ENCODE measurements at places on chromosomes 6 and 20. TPM values are rescaled to one million over a fixed set of nuclear protein-coding genes. Genes with fewer than 3 reads are reported as not detected.

GRCh38 chr6:84811351-84811750, 47.0 kb upstream of the TBX18 start:
- DNase-seq: no peak

- DNase-seq: peak; percentile 35
These were observed 39.6 kb upstream of the GFOD1 start for GRCh38 chr6:13526727-13527670.

DNA sequence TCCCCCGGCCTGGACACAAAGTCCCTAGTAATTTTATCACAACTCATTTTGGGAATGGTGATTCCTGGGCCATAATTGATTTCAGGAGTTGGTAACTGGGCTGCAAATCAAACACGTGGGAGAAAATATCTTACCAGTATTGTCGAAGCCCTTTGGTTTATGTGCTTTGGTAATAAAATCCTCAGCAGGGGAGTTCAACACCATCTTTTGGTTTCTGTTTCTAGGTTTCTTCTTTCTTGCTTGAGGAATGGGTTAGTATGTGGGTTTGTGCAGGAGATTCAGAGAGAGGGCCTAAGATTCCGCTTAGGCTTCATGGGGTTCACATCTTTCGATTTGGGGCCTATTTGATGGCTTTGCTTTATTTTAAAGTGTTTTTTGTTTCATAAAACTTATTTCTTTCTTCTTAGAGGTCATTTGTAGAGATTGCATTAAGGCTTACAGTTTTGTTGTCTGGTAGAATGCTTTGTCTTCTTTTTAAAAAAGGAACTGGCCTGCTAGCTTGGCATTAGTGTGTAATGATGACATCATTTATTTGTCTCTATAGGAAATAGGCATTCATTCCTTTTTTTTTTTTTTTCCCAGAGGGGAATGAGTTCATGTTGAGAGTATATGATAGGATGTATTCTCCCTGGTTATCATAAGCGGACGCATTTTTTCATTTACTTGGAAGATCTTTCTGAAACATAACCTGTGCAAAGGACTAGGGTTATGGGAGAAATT, 45.8 kb downstream of the CYP24A1 start:
- no peak for DNase-seq

- DNase-seq: peak; percentile 34
These were observed 17.9 kb downstream of the TENT5A start for GRCh38 chr6:81734500-81735150.

DNA sequence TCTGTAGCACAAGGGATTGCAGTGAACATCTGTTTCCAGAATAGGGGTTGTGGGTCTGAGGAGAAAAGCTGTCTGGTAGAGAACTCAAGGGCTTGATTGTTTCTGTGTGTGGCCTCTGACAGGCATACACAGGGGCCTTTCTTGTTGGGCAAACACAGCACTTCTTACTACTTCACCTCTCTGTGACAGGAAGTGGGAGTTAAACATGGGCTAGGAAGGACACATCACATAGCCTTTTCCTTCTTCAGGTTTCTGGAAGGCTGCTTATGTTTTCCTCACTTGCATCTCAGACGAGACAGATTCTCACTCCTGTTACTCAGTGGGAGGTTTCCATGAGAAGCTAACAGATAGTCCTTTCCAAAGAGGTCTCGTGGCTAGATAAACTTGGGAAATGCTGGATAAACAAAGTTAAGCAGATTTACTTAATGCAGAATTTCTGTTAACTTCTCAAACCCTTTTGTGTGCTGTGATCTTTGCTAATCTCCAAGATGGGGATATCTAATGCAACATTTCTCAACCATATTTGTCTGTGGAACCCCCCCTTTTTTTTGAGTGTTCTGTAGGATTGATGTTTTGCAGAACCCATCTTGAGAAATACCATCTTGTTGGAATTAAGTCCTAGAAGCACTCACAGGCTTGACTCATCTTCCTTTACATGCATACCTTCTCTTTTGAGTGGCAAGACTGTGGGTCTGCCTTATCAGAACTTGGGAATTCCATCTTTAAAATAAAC, 41.9 kb upstream of the RNF8 start:
- no peak for DNase-seq

DNA sequence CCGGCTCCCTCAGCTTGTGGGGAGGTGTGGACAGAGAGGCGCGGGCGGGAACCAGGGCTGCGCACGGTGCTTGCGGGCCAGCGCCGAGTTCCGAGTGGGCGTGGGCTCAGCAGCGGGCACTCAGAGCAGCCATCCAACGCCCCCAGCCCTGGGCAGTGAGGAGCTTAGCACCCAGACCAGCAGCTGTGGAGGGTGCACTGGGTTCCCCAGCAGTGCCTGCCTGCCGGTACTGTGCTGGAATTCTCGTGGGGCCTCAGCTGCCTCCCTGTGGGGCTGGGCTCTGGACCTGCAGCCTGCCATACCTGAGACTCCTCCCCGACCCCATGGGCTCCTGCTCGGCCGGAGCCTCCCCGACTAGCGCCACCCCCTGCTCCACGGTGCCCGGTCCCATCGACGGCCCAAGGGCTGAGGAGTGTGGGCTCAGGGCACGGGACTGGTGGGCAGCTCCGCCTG, 92.7 kb downstream of the MANEA start:
- DNase-seq: no peak

DNA sequence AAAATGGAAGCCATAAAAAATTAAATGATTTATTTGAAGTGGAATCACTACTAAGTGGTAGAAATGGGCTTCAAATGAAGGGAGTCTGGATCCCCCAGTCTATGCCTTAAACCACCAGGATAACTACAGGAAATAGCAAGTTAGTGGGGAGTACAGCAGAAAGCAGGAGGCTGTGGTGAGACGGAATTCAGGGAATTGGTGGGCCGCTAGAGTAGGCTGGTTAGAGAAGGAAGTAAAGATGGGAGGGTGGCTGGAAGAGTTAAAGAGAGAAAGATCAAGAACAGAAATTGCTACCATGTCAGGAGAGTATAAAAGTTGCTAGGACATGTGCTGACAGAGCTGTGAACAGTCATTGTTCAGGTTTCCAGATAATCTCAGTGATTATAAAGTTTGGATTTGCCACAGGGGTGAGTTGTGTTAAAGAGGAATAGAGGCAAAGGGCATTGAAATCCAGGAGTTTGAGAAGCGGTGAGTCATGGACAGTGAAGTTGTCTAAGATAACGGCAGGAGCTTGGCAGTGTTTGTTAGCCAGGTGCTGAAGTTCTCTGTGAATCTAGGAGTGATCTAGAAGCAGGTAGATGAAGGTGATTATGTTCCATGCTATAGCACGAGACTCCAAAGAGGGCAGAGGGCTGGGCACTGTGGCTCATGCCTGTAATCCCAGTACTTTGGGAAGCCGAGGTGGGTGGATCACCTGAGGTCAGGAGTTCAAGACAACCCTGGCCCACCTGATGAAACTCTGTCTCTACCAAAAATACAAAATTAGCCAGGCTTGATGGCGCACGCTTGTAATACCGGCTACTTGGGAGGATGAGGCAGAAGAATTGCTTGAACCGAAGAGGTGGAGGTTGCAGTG, 13.7 kb upstream of the HINT3 start:
- DNase-seq: peak; percentile 77

DNA sequence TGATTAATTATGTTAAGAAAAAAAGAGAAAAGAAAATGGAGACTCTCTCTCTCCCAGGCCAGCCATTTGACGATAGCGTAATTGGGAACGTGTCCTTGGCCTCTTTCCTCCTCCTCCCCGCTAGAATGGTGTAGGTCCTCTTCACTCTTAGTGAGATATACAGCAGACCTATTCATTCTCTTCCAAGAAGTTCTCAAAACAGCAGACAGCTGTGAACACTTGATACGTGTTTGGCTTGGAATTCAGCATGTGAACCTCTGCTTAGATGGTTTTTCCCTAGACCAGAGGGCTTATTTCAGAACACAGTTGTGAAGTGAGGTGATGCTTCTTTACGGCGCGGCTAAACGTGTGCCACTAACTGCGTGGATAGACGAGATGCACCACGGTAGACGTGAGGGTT, 32.6 kb upstream of the TULP4 start:
- DNase-seq: no peak

GRCh38 chr20:2840967-2841531, 504 bp downstream of the VPS16 start:
- no peak for DNase-seq

DNA sequence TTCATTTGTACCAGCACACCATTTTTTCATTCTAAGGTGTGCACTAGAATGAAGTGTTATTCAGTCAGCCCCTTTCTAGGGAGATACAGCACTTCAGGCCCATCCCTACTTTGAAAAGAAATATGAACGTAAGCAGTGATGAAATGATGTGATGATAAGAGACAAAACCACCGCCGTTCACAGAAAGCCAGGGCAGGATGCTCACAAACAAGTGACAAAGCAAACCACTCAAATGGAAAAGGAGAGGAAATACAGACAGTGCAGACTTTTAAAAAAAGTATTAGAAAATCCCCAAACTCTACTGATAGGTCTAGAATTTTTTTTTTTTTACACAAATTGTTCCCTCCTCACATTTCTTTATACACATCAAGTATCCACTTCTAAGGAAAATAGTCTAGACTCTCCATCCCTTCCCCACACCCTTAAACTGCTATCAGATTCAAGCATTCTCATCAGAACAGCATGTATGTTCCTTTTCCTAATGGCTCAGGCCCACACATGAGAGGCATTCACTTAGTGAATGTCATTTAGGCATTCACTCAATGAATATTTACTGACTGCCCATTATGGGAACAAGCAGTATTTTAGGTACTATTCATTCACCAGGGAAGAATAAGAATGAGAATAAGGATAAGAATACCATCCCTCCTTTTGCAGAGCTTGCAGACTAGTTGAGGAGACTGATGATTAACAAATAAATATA, 243.5 kb downstream of the GMPR start:
- no peak for DNase-seq

- peak; percentile 97 for DNase-seq
These were observed 21.2 kb downstream of the TGM2 start for GRCh38 chr20:38143646-38144554.

DNA sequence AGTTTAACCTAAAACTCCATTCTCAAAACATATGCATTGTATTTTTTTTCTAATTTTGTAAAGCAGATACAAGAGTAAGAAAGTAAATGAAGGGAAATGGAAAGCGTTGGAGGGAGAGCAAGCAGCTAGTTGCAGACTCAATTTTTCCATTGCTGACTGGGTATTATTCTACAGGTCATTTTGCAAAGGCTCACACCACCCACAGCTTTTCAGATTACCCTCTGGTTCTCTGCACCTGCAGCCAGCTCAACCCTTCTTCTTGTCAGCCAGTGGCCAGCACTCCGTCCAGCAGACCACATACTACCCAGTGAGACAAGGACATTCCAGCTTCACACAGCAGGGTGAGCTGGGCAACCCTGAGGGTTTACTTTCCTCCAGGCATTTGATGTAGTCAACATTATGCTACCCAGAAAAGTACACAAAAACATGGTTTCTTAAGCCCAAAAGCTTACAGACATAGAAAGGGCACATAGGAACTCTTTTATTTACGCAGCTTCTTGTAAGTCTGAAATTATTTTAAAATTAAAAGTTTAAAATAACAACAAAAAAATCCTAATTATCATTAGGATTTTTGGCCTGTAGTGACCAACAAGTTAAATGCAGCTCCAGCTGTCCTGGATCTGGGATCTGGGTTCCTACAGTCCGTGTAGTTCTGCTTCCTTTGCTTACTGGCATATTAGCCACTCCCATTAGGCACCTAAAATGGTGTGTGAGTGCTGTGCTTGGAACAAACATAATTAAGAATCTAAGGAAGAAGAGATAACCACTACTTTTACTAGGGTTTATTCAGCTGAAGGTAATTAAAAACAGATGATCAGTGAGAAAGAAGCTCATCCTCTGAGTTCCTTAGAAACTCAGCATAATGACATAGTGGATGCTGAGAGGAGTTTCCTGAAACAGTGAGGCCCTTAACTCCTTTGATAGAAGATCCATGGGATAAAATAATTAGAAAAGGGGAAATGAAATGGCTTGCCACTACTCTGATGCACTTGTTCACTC, 185.3 kb downstream of the PKHD1 start:
- DNase-seq: no peak

DNA sequence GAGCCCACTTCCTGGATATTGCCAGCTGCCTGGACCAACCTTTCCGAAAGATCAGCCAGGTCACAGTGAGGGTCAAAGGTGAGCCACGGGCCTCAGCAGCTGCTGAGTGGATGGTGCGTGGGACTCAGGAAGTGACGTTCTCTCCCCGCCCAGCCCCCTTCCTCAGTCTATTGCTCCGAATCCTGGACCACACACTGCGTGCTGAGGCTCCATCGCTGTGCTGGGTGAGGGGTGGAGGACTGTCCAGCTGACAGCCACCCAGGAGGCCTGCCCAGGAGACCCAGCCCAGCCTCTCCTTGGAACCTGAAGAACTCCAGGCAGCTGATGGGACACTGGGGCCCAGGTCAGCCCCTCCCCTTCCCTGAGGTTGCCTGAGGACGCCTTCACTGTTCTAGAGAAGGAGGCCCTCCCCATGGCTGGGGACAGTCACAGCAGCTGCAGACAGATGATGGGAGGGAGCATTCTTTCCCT, 94.4 kb upstream of the CD93 start:
- no peak for DNase-seq

DNA sequence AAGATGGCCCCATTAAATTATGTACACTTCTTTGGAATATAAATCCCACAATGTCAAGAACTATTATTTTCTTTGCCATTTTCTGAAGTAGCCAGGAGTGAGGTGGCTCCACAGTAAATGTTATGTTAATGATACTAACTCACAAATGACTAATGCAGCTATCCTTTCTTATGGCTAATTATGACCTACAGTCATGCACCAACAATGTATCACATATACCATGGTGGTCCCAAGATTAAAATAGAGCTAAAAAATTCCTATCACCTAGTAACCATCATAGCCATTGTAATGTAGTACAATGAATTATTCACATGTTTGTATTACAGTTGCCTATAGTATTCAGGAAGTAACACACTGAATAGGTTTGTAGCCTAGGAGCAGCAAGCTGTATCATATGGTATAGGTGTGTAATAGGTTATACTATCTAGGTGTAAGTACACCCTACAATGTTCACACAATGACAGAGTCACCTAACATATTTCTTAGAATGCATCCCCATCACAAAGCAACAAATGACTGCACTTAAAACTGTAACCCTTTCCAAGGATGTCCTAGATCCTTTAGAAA, 15.3 kb downstream of the ECHDC1 start:
- DNase-seq: no peak

DNA sequence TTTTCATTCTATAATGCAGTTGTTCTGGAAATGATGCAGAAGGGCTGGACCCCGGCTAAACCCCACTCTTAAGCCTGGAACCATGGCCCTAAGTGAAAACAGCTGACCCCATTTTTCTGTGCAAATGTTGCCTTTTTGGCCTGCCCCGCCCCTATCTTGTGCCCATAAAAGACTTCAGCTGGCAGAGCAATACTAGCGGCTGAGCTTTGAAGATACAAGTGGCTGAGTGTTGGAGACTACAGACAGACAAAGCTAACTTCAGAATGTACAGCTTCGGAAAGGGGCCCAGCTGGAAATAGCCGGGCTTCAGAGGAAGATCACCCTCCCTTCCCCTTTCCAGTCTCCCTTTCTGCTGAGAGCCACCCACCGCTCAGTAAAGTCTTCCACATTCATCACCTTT, 258.6 kb upstream of the SPTLC3 start:
- DNase-seq: no peak

GRCh38 chr20:50366270-50367103, 143.7 kb upstream of the PTPN1 start:
- peak; percentile 88 for DNase-seq

The EMILIN3 gene
- total RNA-seq: not detected

The NHSL1 gene
- total RNA-seq: 23.9 TPM

The OLIG3 gene
- total RNA-seq: not detected

The SUMO4 gene
- 1.6 TPM for total RNA-seq

The REM1 gene
- not detected for total RNA-seq

The MTFR2 gene
- total RNA-seq: 6.0 TPM

The PCED1A gene
- total RNA-seq: 46.4 TPM

The HLA-DQB1 gene
- total RNA-seq: not detected
